ENCODE measurements at places on chromosomes 1 and 21.

GRCh38 chr1:117967881-117968280, 38.3 kb downstream of the WDR3 start:
- DNase-seq = no peak

DNA sequence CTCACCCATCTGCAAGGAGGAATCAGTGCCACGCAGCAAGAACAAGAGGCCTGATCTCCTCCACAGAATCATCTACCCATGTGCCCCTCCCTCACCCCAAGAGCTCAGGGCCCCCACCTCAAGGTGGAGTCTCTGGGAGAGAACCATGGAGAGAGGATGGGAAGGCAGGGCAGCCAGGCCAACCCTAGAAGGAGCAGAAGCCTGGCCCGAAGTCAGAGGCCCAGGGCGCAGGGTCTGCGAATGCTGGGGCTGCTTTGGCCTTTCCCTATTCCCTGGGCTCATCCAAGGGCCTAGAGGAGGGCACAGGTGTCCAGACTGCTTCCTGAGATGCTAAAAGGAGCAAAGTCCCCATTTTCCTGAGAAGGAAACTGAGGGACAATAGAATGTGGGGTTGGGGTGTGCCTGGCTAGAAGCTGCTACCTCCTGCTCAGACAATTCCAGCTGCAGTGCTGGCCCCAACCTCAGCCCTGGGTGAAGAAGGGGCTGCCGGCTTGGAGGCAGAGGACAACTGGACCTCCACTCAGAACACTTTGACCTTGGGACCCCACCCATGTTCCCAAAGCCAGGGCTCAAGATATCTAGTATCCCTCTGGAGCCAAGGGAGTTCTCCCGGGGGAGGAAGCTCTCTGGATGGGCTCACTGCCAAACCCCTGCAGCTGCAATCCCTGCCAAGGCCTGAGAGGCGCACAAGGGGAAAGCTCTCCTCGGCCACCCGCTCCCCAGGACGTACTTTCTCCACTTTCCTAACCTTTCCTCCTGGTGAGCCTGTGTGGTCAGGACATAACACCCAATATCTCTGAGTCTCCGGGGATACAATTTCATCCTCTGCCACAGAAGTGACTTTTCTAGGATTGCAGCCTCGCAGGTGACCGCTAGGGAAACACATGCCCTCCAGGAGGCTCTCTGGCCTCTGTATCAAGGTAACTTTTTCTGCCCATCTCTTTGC, 16.6 kb upstream of the LEMD1 start:
- no peak for DNase-seq

- DNase-seq = peak; percentile 55
Measured at GRCh38 chr1:206769304-206769731, 1.3 kb upstream of the IL19 start.

GRCh38 chr1:21342961-21343838, 52.9 kb upstream of the ECE1 start:
- DNase-seq = no peak

DNA sequence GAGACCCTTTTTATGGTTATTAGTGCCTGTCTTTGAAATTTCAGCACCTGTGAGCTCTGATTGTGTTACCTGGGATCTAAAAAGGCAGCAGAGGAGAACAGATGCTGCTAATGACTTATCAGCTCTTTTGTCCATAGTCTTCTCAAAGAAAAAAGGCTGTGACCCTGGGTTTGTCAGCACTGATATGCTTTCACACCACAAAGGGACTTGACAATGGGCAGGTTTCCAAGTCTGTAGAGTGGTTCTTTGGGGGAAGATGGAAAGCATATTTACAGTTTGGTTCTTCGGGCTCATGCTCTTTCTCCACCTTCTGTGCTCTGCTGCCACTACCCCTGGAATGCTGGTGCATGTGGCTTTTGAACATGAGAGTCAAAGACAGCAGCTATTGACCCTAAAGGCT, 32.0 kb downstream of the DNAJC6 start:
- DNase-seq = no peak

DNA sequence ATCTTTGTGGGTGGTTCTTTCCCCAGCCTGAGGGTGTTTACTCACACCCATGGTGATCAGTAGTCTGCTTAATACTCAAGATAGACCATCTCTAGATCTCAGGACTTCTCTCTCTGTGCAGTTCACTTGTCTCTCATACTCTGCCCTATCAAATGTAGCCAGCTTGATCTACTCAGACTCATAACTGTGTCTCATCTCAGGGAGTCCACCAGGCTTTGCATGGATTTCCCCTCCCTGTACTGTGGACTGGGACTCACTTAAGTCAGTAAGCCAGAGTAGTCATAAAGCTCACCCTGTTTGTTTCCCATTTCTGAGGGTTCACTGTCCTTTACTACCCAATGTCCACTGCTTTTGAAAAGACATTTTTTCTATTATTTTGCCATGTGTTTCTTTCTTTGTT, 41.8 kb downstream of the LYPLAL1 start:
- no peak for DNase-seq

GRCh38 chr1:156468693-156469345, 31.8 kb downstream of the MEF2D start:
- no peak for DNase-seq

DNA sequence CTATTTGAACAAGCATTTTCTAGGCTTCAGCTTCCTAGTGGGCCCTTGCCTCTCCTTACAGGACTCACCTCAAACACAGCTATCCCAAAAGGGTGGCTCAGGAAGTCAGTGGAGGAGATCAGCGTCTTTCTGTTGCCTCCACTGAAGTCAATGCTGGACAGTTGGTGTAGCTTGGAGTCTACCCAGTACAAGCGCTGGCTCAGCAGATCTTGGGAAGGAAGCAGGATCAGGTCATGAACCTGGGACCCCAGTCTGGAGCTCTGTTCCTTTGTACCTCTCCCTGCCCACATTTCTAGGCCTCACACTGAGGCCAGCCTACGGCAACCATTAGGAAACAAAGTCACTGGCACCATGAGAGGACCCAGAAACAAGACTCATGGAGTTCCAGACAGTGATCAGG, 23.7 kb upstream of the MAGOH start:
- no peak for DNase-seq

DNA sequence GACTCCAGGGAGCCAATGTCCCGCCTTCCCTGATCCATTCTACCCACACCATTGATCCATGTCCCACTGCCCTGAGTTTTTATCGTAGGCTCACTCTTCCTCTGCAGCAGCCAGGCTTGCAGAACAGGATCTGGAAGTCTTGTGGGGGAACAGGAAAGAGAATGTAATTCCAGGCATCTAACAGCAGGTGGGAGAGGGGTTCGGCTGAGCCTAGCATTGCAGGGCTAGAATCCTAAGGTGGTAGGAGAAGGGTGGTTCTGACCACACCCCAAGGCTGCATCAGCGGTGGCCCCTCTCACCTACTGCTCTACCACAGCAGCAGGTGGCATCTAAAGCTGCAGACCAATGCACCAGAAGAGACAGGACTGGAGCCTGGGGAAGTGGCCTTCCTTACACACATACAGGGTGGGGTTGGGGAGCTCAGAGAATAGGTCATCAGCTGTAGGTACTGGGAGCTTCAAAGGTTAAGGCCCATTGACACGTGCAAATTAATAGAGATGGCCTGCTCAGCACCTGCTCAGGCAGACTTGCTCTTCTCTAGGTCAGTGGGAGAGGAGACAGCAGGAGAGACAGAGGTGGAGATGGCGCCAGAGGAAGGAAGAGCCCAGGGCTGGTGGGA, 20.5 kb downstream of the KNCN start:
- no peak for DNase-seq
